Ovary (tissue), 10 donors: ENCODE measurements at places on chromosomes 2 and 18. TPM values are rescaled to one million over a fixed set of nuclear protein-coding genes. Genes with fewer than 3 reads are reported as not detected.

DNA sequence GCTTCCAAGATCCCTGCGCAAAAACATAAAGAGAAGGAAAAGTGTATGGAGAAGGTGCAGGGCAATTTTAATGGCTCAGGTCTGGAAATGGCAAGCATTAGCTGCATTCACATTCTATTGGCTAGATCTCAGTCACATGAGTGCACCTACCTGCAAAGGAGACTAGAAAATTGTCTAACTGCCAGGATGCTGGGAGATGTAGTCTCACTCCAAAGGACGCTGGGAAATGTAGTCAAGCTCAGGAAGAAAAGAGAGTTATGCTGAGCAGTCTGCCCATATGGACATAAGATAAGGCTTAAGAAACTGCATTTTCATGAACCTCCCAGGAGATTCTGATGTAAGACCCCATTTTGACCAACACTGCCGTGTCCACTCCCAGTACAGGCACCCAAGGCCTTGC is 9.5 kb upstream of the KLHL29 start:
- H3K4me1 ChIP-seq: no peaks in the 10 kb centered on the region
- DNase-seq: no peak
- no peaks in the 10 kb centered on the region for H3K36me3 ChIP-seq
- H3K4me3 ChIP-seq: no peak overlapping the region
- no peak overlapping the region for H3K27ac ChIP-seq

- no peaks in the 10 kb centered on the region for H3K27me3 ChIP-seq
- H3K4me3 ChIP-seq: no peak overlapping the region
- no peaks in the 10 kb centered on the region for H3K36me3 ChIP-seq
- no peaks in the 10 kb centered on the region for H3K4me1 ChIP-seq
- H3K27ac ChIP-seq: no peak overlapping the region
These were observed 78.2 kb upstream of the SMAD7 start for GRCh38 chr18:49028801-49029506.

- no peak overlapping the region for H3K4me3 ChIP-seq
- H3K27me3 ChIP-seq: no peaks in the 10 kb centered on the region
- no peaks in the 10 kb centered on the region for H3K36me3 ChIP-seq
- DNase-seq: no peak
These were observed 151.3 kb upstream of the NCK2 start for GRCh38 chr2:105593221-105593967.

DNA sequence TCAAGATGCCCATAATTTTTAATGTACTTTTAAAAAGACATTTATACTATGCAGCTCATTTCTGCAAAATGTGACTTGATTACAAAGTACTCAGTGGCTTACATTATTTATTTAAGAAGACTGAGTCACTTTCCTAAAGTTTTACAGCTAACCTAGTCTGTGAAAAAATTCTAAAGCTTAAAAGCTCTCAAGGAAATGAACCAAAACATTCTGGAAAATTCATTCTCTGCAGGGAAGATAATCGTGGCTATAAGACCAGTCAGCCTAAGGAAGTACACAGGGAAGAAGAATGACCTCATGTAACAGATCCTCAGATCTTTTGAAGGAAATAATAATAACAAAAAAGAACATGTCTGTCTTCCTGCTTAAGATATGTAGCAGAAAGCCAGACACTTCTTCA is 232.1 kb upstream of the STK17B start:
- no peaks in the 10 kb centered on the region for H3K4me1 ChIP-seq
- H3K4me3 ChIP-seq: no peak overlapping the region
- DNase-seq: no peak
- no peaks in the 10 kb centered on the region for H3K36me3 ChIP-seq
- H3K27ac ChIP-seq: no peak overlapping the region

GRCh38 chr2:227462972-227463931 is 8.7 kb upstream of the AGFG1 start:
- no peaks in the 10 kb centered on the region for H3K27me3 ChIP-seq
- DNase-seq: no peak
- no peak overlapping the region for H3K4me3 ChIP-seq
- H3K27ac ChIP-seq: no peak overlapping the region

GRCh38 chr2:96816836-96817702 is 1.0 kb downstream of the CNNM3 start:
- H3K4me1 ChIP-seq: peaks cover 17% of the 10 kb centered on the region
- no peaks in the 10 kb centered on the region for H3K27me3 ChIP-seq
- H3K4me3 ChIP-seq: peak overlapping the region; percentile 70
- H3K27ac ChIP-seq: peak overlapping the region; percentile 68
- peak; percentile 43 for DNase-seq
- H3K36me3 ChIP-seq: no peaks in the 10 kb centered on the region

GRCh38 chr18:37019157-37019827 is 190.4 kb downstream of the KIAA1328 start:
- H3K4me3 ChIP-seq: no peak overlapping the region
- no peaks in the 10 kb centered on the region for H3K36me3 ChIP-seq
- no peaks in the 10 kb centered on the region for H3K4me1 ChIP-seq
- H3K27me3 ChIP-seq: no peaks in the 10 kb centered on the region

GRCh38 chr2:223008956-223009355 is 43.0 kb upstream of the KCNE4 start:
- H3K36me3 ChIP-seq: no peaks in the 10 kb centered on the region
- no peak for DNase-seq
- no peaks in the 10 kb centered on the region for H3K4me1 ChIP-seq
- no peaks in the 10 kb centered on the region for H3K27me3 ChIP-seq

Gene HOXD12
- not detected for total RNA-seq

- no peak overlapping the region for H3K4me3 ChIP-seq
- H3K27ac ChIP-seq: no peak overlapping the region
- peaks cover 6% of the 10 kb centered on the region for H3K4me1 ChIP-seq
- DNase-seq: no peak
- no peaks in the 10 kb centered on the region for H3K27me3 ChIP-seq
- no peaks in the 10 kb centered on the region for H3K36me3 ChIP-seq
These were observed 12.7 kb downstream of the INPP1 start for GRCh38 chr2:190355968-190356644.

Gene CCDC150
- 1.6 TPM for total RNA-seq

- DNase-seq: no peak
- no peak overlapping the region for H3K27ac ChIP-seq
- no peaks in the 10 kb centered on the region for H3K27me3 ChIP-seq
- no peaks in the 10 kb centered on the region for H3K4me1 ChIP-seq
- H3K36me3 ChIP-seq: no peaks in the 10 kb centered on the region
These were observed 290.8 kb downstream of the CCDC85A start for GRCh38 chr2:56474412-56475158.

- H3K36me3 ChIP-seq: no peaks in the 10 kb centered on the region
- no peak for DNase-seq
- no peak overlapping the region for H3K4me3 ChIP-seq
- no peak overlapping the region for H3K27ac ChIP-seq
- H3K27me3 ChIP-seq: no peaks in the 10 kb centered on the region
- no peaks in the 10 kb centered on the region for H3K4me1 ChIP-seq
These were observed 319.9 kb upstream of the HS6ST1 start for GRCh38 chr2:128638341-128639119.

Gene ARHGAP28
- 19.3 TPM for total RNA-seq

DNA sequence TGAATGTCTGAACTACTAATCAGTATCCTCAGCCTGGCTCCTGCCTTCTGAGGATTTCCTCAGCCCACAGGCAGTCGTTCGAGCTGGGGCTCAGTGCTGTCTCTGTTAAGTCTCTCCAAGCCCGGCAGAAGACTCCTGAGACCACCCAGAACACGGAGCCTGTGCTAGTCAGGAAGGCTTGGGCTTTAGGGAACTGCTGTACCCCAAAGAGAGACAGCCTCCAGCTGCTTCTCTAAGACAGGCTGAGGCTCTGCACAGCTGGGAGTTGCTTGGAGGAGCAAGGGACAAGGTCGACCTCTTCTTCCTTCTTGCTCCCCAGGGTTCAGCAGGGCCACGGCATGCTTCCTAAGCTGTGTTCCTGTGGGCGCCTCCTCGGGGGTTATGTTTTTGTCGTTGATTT is 283.4 kb upstream of the MYT1L start:
- no peak overlapping the region for H3K27ac ChIP-seq
- H3K36me3 ChIP-seq: no peaks in the 10 kb centered on the region
- no peak for DNase-seq
- no peaks in the 10 kb centered on the region for H3K27me3 ChIP-seq
- peaks cover 4% of the 10 kb centered on the region for H3K4me1 ChIP-seq

Gene ERMN
- not detected for total RNA-seq

GRCh38 chr2:184215745-184216144 is 382.6 kb upstream of the ZNF804A start:
- no peak overlapping the region for H3K4me3 ChIP-seq
- H3K36me3 ChIP-seq: no peaks in the 10 kb centered on the region
- H3K27ac ChIP-seq: no peak overlapping the region

Gene GAL3ST2
- total RNA-seq: 4.3 TPM

DNA sequence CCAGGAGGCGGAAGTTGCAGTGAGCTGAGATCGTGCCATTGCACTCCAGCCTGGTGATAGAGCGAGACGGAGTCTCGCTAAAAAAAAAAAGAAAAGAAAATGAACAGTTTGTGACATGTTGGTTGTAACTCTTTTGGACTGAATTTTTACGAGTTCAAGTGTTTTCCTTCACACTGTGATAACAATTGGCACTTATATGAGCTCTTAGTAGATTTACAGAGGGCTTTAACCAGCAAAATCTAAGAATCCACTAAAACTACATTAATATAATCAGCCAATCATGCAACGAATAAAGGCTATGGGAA is 2.1 kb upstream of the GEMIN6 start:
- H3K27ac ChIP-seq: no peak overlapping the region
- DNase-seq: no peak
- H3K4me1 ChIP-seq: no peaks in the 10 kb centered on the region
- no peaks in the 10 kb centered on the region for H3K27me3 ChIP-seq
- no peaks in the 10 kb centered on the region for H3K36me3 ChIP-seq

- no peaks in the 10 kb centered on the region for H3K4me1 ChIP-seq
- H3K27me3 ChIP-seq: no peaks in the 10 kb centered on the region
- H3K4me3 ChIP-seq: no peak overlapping the region
- H3K27ac ChIP-seq: no peak overlapping the region
- DNase-seq: no peak
- no peaks in the 10 kb centered on the region for H3K36me3 ChIP-seq
These were observed 84.1 kb downstream of the R3HDM1 start for GRCh38 chr2:135615404-135615803.

DNA sequence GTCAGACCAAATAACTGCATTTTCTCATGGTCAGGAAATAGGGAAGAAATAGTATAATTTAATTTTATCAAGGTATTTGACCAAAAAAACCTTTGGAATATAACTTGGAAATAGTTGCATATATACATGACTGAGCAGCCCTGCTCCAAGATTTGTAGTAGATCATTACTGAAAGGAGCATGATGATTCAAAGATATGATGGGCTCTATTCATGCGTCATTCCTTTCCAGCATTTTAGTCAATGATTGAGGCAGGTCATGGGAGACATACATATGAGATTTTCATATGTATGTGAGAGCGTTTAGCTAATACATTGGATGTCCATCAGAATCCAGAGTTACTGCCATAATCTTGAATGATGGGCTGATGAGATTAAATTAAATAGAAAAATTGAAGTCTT is 74.5 kb downstream of the CAB39 start:
- DNase-seq: no peak
- H3K36me3 ChIP-seq: no peaks in the 10 kb centered on the region
- H3K4me1 ChIP-seq: no peaks in the 10 kb centered on the region
- no peak overlapping the region for H3K4me3 ChIP-seq
- no peak overlapping the region for H3K27ac ChIP-seq
